ENCODE measurements at places on chromosomes 13 and 19.

DNA sequence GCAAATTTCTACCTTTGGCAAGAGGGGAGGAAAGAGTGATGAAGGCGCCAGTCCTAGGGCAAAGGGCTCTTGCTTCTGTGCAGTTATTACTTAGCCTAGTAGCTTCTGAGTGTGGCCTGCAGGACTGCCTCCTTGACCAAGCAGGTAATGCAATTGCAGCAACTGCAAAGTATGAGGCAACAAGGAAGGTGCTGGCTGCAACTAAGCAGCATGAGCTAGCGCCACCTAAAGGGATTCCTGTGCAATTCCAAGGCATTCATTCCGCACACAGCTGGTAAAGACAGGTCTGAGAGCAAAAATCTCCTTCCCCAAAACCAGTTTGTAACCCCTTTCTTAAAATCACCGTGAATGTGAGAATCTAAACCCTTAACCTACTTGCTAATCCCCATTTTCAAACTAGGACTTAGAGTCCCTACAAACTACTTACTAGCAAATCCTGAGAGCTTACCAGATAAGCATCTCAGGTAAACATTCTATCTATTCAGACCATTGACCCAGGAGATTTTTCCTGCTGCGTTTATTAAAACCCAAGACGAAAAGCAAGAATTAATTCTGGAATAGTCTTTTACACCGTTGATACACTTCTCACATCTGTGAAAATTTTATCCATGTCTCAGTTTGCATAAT is 62.9 kb downstream of the DCT start:
- H3K4me3 ChIP-seq: no peak overlapping the region
- peaks cover 6% of the 10 kb centered on the region for H3K4me1 ChIP-seq
- no peaks in the 10 kb centered on the region for H3K36me3 ChIP-seq
- H3K27ac ChIP-seq: no peak overlapping the region
- H3K27me3 ChIP-seq: peaks cover 37% of the 10 kb centered on the region

DNA sequence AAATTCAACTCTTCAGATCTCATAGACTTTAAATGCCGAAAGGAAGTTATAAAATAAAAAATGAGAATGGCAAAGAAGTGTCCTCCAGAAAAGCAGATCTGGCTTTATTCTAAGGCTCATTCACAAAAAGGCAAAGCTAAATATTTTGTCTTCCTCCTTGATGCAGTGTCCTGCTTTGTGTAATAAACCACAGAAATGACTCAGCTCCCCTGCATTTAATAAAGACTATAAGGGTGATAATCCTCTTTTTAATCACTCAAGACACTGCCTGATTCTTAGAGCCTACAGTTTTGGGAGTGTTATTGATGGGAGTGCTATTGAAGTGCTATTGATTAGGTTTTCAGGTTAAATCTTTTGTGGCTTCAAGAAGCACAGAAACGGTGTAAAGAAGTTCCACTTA is 482.0 kb downstream of the PCDH20 start:
- no peak for DNase-seq
- no peak overlapping the region for H3K27ac ChIP-seq
- H3K4me3 ChIP-seq: no peak overlapping the region
- no peaks in the 10 kb centered on the region for H3K4me1 ChIP-seq
- no peaks in the 10 kb centered on the region for H3K27me3 ChIP-seq

- no peaks in the 10 kb centered on the region for H3K4me1 ChIP-seq
- no peaks in the 10 kb centered on the region for H3K27me3 ChIP-seq
- H3K4me3 ChIP-seq: no peak overlapping the region
- H3K27ac ChIP-seq: no peak overlapping the region
- no peak for DNase-seq
- no peaks in the 10 kb centered on the region for H3K36me3 ChIP-seq
Measured at GRCh38 chr19:28305513-28305912, 907.4 kb downstream of the UQCRFS1 start.

GRCh38 chr13:76214001-76214400 is 577.9 kb downstream of the LMO7 start:
- DNase-seq: no peak
- no peaks in the 10 kb centered on the region for H3K36me3 ChIP-seq
- H3K4me3 ChIP-seq: no peak overlapping the region
- H3K27me3 ChIP-seq: no peaks in the 10 kb centered on the region

DNA sequence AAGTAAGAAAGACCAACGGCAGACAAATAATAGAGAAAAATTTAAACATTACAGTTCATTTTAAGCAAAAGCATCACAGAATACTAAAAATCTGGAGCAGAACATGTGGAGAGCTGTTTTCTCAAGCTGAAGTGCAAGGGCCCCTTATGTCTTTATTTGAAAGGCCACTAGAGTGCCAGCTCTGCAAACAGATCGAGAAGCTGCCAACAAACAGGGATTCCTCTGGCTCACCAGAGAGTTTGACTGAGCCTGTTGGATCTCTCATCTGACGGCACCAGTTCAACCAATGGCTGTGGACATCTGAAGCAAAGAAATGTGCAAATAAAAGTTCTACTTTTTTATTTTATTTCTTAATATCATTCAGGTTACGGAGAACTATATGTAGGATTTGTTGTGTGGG is 119.7 kb downstream of the COL4A2 start:
- H3K4me1 ChIP-seq: peaks cover 5% of the 10 kb centered on the region
- DNase-seq: no peak
- H3K36me3 ChIP-seq: no peaks in the 10 kb centered on the region
- H3K27me3 ChIP-seq: peaks cover 81% of the 10 kb centered on the region

Measured in central memory CD8-positive, alpha-beta T cell (primary cell).